ENCODE measurements at places on chromosomes 2 and 18.

DNA sequence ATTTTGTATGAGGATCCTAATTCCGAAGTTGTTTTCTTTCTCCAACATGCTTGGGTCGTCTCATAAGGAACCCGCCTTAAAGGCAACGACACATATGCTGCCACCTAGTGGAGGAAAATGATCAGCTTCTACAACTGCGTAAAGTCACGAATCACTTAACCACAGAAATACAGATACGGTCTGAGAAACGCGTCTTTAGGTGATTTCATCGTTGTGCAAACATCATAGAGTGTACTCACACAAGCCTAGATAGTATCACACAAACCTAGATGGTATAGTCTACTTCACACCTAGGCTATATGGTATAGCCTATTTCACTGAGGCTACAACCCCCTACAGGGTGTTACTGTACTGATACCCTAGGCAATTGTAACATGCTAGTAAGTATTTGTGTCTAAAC is 13.1 kb downstream of the GNLY start:
- DNase-seq: peak; percentile 16

GRCh38 chr2:215983581-215984351 is 29.6 kb downstream of the MREG start:
- DNase-seq: no peak

- peak; percentile 11 for DNase-seq
Measured at GRCh38 chr2:46943881-46944798, 28.5 kb upstream of the MCFD2 start.

DNA sequence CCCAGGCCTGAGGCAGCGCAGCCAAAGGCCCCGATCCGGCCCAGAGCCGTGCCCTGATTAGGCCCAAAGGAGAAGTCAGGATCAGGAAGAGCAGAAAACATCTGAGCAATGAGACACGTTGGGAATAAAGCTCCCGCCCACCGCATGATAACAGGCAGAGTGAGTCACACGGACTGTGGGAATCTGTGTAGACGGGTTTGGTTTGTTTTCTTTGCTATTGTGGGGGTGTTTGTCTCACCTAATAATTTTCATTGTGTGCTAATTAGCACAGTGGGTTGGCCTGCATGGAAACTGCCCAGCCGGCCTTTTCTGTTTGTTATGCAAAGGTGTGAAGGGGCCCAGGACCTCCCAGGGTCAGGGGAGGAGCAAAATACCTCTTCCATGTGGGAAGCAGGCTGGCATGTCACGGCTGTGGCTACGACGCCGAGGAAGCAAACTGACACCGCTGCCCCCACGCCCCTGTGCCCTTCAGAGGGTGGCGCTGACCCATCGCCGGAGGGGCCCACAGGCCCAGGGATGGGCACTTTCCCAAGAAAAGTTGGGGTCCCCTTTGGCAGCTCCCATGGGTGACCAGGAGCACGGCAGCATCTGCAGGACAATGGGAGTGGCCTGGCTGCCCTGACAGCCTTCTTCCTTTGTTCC is 68.4 kb upstream of the CTDP1 start:
- no peak for DNase-seq

- DNase-seq: no peak
Measured at GRCh38 chr2:235052514-235053354, 100.9 kb downstream of the SH3BP4 start.

DNA sequence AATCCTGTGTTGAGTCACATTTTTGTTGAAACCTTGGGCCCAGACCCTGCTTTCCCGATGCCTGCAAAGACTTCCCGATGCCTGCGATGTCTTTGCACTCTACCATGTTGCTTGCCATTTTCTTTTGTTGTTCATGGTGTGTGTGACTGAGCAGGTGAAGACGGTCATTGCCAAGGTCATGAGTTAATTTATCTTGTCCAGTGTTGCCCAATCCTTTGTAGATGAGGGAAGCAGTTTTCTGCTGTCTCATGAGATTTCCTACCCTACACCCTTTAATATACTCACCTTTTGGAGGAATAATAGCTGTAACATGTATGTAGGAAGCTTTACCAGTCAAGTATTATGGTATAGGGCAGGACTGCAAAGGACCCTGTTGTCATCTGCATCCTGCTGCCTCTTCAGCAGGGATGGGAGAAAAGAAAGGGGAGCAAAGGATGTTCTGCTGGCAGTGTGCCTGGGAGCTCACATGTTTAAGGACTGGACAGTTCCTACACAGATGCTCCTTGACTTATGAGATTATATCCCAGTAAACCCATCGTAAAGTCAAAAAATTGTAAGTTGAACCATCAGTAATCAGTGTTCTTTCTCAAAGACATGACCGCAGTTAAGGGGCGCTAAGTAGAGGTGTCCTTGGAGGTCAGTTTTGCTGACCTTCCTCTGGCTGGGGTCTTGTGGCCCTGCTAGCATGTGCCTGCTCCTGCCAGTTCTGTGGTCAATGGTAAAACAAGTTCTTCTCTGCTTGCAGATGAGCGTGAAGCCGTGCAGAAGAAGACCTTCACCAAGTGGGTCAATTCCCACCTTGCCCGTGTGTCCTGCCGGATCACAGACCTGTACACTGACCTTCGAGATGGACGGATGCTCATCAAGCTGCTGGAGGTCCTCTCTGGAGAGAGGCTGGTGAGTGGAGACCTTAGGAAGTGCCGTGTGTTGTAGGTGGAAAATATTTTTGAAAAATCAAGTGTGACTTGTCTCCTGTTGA is 124.8 kb upstream of the EML6 start:
- no peak for DNase-seq

DNA sequence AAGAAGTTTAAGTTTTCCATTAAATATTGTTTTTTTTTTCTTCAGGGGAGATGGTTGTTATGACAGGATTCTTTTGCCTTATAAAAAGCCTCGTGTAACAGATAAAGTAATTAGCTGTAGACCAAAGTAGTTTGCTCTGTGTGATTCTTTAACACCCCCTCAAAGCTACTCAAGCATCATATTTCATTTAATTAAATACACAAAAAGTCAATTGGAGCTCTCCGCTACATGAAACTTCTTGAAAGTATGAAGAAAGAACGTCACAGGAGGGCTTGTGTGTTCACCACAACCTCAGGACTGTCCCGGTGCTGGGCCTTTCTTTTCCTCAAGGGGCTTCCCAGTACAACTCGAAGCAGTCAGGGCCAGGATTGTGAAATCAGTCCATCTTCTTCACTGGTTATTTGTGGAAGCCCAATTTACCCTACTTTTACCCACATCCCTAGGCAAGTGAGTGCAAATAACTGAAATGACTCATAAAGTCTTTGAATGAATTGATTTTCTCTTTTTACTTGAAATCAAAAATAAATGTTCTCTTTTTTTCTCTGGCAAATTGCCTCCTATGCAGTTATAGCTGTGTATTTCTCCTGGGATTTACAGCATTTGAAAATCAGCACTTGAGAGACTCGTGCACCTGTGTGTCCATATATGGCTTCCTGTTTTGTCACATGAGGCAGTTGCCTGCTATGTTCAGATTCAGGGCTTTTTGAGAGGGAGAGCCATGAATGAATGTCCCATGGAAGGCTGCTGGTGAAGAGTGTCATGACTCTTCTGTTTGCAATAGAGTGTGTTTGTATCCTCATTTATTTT is 48.6 kb downstream of the LINC00305 start:
- no peak for DNase-seq

GRCh38 chr2:160651416-160652200 is 158.0 kb upstream of the RBMS1 start:
- no peak for DNase-seq

DNA sequence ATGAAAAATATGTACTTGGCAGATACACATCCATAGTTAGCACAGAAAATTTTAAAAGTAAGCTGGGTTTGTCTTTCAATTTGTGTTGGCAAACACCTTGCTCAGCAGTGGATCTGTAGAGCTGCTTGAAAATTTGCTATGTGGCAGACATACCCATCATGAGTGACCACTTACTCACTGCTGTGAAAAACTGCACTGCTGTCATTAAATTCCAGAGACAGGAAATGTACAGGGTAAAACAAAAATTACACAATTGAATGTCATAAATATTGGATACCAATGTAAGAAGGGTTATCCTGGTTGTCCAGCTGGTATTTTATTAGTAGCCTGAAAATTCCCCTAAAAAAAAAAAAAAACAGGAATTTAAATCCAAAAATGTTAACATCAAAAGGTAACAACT is 24.5 kb downstream of the NIF3L1 start:
- DNase-seq: no peak

GRCh38 chr2:70959851-70960832 is 18.3 kb upstream of the ANKRD53 start:
- DNase-seq: no peak

- no peak for DNase-seq
Measured at GRCh38 chr2:171347591-171348032, 86.2 kb downstream of the METTL8 start.

- DNase-seq: no peak
Measured at GRCh38 chr2:30695749-30696148, 111.5 kb downstream of the CAPN13 start.

DNA sequence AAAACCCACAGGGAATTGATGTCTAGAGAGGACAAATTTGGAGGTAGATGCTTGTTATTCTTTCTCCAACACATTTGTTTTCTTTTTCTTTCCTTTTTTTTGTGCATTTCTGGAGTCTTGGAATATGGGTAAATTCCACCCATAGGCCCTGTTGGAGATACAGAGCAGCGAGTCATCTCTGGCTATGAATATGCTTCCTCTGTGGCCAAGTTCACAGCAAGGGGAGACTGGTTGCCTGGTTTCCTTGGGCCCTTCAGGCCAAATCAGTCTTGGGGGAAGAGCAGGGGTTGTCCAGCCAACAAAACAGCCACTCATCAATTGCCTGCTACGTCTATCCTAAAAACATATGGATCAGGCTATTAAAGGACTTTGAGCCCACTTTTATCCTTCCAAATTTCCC is 27.5 kb downstream of the SP100 start:
- no peak for DNase-seq

- no peak for DNase-seq
Measured at GRCh38 chr2:119117408-119117807, 41.1 kb downstream of the C1QL2 start.

- no peak for DNase-seq
Measured at GRCh38 chr2:117519721-117520120, 294.8 kb upstream of the DDX18 start.

DNA sequence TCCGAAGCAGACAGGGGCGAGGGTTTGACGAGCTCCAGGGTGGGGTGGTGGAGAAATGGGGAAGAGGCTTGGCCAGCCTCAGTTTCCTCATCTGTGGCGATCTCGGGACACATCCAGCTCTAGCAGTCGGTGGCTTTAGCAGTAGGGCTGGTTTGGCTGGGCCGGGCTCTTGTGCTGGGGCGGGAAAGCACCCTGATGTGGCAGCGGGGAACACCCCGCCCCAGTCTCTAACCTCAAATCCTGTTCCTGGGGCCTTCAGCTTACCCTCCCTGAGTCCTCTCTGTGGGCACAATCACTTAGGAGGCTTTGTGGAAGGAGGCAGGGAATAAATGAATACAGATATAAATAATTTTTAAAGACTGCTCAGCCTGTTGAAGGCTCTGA is 26.5 kb upstream of the MCFD2 start:
- peak; percentile 34 for DNase-seq

DNA sequence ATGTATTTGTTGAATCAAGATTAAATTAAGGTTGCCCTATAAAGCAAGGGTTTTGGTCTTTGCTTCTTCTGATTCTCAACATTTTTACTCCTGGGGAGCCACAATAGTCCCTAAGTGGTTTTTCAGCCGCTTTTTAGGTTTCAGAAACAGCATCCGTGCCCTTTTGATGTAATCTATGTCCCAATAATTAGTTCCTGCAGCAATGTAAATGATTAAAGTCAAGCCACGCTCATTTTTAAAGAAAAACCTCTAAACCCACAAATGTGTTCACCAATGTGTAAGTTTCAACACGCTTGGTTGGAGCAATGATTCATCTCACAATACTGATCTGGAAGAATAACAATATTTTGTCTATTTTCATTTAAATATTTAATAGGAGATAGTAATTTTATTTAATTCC is 5.6 kb downstream of the ARL4C start:
- no peak for DNase-seq

GRCh38 chr2:234483568-234484251 is 13.2 kb downstream of the ARL4C start:
- peak; percentile 55 for DNase-seq
